ENCODE measurements at places on chromosomes 3 and 15.

DNA sequence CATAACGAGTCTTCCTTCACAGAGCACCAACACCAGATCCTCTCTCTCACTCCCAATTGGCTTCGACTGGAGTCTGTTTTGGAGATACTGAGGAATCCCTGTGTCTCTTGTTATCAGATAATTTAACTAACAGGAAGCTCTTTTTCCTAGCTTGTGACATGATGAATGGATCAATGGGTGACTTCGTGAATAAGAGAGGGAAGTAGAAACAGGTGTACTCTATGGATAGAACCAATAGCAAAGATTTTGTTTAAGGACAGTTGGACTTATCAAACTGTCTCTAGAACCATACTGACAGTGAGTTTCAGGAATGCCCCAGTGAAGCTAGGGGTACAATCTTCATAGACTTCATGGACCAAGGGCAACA lies 29.4 kb upstream of the KLHL6 start:
- DNase-seq = no peak

DNA sequence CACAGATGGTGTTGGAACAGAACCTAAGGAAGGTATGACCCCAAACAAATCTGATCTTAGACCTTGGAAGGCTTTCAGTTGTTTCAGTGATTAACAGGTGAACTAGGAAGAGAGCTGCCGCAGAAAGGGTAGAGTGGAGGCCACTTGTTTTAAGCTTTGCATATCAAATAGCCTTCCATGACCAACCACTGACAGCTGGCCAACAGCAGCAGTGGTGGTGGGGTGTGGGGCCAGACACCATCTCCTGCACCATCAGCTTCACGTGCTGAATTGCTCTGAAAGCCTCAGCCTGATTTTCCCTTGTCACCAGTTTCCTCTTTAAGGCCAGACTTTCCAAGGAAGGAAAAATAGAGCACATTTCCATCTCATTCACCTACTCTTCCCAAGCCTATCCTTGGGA lies 16.6 kb upstream of the OSBPL11 start:
- DNase-seq = no peak

GRCh38 chr15:93257920-93258319 lies 168.9 kb upstream of the RGMA start:
- no peak for DNase-seq

DNA sequence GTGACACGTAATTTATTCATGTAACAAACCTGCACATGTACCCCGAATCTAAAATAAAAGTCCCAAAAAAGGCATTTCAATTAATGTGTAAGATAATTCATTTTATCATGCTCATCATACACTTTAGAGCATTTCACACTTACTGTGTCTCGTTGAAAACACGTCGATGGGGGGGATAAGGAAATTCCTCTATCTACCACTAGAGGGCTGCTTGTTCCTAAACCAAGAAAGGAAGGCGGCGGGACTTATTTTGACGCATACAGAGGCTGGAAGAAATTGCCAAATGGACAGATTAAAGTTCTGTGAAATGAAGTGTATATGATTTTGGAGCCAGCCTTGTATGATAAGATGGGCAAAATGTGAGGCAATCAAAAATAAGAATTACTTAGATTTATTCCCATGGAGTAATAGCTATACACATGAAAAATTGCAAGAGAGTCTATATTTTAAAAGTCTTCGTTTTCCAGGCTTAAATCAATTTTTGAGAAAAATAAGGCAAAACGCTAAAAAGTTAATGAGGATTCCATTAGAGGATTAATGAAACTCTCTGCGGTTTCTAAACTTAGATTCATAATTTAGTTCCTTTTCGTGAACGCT lies 346.8 kb downstream of the CNTN3 start:
- peak; percentile 1 for DNase-seq

- no peak for DNase-seq
Measured at GRCh38 chr3:19202303-19202702, 54.0 kb downstream of the KCNH8 start.

DNA sequence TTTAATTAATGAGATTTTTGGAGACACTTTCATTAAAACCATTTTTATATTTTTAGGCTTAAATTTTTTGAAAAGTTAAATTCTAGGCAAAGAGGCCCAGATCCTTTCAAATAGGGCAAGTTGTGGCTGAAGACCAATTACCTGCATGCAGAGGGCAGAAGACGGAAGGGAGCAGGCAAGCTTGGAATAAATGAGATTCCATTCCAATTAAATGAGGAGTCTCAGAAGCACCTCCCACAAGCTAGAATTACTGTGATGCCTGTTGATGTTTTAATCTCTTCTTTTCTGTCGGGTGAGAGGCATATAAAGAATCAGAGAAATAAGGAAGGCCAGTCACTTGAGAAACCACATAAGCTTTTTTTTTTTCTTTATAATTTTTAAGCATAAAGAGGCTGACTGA lies 46.8 kb downstream of the KBTBD8 start:
- no peak for DNase-seq

GRCh38 chr3:122403489-122403888 lies 12.4 kb downstream of the WDR5B start:
- DNase-seq = no peak

DNA sequence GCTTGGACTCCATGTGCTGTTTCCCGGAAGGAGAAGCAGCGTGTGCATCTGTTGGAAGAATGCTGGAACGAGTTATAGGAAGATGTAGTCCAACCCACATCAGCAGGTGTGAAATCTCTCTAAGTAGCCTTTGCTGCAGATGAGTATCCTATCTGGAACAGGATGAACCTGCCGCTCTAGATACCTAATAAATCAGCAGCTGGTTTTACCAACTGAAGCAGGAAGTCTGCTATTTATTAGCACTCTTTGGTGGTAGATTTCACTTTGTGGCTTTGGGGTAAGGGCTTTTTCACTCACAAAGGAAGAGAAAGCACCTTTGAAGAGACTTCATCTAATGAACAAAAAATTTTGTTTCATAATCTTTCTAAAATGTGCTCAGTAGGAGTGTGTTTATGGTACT lies 66.4 kb downstream of the DCUN1D1 start:
- no peak for DNase-seq

GRCh38 chr3:129366312-129366831 lies 62.1 kb downstream of the EFCAB12 start:
- DNase-seq = no peak

DNA sequence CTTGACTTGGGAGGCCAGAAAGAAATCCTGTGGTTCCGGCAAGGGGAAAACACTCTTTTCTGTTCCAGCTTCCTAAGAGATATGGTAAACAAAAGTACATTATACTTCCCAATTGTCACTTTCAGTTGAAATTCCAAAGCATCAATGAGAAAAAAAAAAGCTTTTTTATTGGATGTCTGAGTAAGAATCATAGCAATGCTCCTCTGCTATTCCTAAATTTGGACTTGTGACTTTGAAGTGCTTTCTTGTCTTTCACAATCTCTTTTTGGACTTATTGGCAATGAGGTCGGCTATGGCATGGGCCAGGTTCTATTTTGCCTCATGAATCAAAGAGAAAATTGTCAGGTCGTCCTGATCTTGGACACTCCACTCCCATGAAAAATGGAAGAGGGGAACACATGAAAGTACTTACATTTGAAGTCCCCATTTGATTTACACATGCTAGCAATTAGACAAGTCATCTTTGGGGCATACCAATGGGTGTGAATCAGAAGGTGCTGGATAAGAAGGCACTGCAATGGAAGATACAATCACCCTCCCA lies 170.5 kb downstream of the GREM1 start:
- no peak for DNase-seq

DNA sequence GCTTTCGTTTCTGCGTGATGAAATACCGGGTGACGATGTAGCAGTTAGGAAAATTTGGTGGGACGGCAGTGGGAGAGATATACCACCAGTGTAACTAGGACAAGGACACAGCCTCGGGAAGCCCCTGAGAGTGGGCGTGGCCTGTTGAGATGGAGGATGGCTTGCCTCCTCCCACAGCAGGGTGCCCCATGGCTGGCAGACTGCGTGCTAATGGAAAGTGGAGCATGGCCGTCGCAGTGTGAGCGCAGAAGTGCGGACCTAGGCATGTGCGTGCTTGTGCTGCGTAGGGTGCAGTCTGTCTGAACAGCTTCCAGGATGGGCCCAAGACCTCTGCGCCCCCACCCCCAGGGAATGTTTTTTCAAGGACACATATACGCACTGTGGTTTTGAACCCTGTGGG lies 56.8 kb downstream of the CHDH start:
- no peak for DNase-seq

- DNase-seq = peak; percentile 96
Measured at GRCh38 chr3:52243791-52244628, 1.5 kb upstream of the PPM1M start.

- DNase-seq = peak; percentile 89
Measured at GRCh38 chr3:39255503-39256325, 24.1 kb downstream of the CX3CR1 start.

DNA sequence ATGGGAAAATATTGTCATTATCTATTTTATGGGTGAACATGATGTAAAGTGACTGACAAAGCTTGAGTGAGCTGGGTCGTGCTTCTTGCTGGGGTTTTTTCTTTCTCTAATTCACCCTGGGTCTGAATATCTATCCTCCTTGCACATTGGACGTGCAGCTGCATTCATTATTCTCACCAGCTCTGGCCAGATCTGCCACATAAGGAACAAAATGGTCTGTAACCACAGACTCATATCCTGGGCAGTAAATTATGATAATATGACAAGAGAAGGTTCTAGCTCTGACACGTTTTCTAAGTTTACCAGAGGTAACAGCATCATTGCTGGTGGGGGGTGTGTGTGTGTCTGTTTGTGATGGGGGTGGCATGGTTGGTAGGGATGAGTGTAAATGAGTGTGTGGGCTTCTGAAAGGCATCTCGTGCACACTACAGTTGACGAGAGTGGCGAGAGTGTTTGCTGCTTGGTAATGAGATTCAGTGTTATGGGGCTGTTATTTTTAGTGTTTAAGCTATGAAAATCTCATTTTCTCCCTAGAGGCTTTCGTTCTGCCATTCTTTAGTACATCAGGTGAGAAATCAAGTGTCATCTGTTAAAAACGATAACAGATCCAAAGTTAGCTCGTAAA lies 418.4 kb downstream of the PDCD6IP start:
- DNase-seq = no peak

GRCh38 chr15:31567861-31568260 lies 241.2 kb downstream of the KLF13 start:
- no peak for DNase-seq
